Activated T-helper 17 cell treated with anti-CD3 and anti-CD28 coated beads, Interleukin-2, amount 50 U/mL, for 72 hours (primary cell): ENCODE measurements at places on chromosomes 16 and 17. TPM values are rescaled to one million over a fixed set of nuclear protein-coding genes. Genes with fewer than 3 reads are reported as not detected.

BHLHA9 gene
- not detected for total RNA-seq

ABCA6 gene
- total RNA-seq = 0.90 TPM

UNC13D gene
- total RNA-seq = 160 TPM

ABCA8 gene
- not detected for total RNA-seq
